ENCODE measurements at places on chromosomes 5 and 9.
A peak's percentile ranks its signal among the peaks of the same experiment; 100 is the strongest.

- DNase-seq: no peak
Observed at GRCh38 chr9:101652601-101653175, 57.9 kb upstream of the PPP3R2 start.

DNA sequence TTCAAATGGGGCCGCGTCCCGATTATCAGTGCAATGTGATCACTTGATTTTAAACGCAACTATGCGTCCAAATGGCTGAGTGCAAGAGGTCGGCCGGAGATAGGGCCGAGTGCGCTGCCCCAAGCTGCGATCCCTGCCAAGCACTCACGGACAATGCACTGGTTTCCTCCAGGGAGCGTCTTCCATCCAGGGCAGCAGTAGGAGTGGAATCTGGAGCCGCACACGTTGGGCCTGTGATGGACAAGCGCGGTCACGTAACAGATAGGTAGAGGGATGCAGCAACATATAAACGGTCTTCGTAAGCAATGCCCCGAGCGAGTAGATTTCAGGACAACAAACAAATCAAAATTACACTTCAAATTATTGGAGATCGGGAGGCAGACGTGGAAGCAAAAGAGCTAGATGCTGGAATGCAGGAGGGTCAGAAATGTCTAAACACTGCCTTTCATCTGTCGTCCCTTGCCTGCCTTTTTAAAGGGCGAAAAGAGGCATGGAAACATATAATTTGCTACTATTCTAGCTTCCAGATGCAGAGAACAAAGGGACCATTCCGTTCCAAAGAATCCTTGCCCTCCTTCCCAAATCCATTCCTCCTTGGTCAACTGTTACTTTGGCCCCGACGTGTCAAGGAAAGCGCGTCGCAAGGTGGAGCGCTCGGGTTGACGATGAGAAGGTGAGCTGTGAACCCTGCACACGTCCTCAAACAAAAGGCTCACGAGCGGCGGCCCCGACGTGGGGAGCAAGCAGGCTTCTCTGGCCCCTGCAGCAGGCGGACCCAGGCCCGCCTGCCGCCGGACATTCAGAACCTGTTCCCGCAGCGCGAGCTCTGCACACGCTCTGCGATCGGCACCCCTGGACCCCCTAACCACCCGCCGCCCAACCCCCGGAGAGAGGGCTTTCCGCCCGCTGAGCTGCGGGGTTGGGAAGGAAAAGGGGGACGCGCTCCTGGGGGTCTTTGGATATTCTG, 1.5 kb downstream of the FBN2 start:
- no peak for DNase-seq

- no peak for DNase-seq
Observed at GRCh38 chr5:124742983-124743601, 3.3 kb downstream of the ZNF608 start.

GRCh38 chr5:172345881-172346280, 62.3 kb upstream of the UBTD2 start:
- DNase-seq: no peak

DNA sequence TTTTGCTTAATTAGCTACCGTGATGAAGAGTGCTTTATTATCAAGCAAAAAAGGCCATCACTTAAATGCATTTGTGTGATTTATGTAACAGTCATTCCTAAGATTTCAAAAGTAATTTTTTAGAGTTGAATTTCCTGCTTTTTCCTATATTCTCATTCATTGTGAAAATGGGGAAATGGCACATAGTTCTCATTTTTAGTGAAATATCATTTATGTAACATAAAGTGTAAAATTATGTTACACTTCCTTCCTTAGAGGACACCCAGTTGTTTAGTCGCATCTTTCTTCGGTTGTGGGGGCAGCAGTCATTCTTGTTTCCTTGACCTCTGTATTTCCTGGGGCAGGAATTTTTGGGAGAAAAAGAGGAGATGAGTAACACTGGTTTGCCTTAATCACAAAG, 142.8 kb downstream of the MAST4 start:
- no peak for DNase-seq

DNA sequence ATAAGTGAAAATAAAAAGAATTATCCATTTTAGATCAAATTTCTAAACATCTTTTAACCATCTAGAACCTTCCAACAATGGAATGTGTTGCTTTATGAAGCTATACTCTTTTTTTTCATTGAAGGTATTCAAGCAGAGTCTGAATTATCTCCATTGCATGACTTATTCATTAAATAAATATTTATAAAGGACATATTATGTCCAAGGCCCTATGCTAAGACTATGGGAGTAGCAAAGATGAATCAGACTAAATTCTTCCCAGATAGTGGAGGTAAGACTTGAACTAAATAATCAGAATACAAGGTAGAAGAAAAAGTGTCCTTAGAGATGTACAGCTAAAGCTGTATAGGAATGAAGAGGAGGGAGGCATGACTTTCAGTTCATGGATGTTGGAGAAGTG, 215.5 kb upstream of the RGMB start:
- DNase-seq: no peak

DNA sequence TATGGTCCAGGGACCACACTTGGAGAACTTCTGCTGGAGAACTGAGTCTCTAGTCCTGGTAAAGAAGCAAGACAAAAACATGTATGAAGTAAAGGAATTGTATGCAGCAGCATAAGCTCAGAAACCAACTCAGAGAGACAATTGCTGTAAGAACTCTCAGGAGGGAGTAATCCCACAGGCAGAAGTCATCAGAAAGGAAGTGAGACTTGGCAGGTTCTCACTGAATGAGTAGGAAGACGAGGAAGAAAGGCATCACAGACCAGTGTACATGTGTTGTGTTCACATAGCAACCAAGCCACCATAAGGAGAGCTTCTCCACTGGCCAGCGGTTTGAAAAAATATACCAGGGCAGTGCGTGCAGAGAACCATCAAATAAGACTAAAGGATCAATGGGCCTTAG, 57.9 kb upstream of the FST start:
- no peak for DNase-seq

DNA sequence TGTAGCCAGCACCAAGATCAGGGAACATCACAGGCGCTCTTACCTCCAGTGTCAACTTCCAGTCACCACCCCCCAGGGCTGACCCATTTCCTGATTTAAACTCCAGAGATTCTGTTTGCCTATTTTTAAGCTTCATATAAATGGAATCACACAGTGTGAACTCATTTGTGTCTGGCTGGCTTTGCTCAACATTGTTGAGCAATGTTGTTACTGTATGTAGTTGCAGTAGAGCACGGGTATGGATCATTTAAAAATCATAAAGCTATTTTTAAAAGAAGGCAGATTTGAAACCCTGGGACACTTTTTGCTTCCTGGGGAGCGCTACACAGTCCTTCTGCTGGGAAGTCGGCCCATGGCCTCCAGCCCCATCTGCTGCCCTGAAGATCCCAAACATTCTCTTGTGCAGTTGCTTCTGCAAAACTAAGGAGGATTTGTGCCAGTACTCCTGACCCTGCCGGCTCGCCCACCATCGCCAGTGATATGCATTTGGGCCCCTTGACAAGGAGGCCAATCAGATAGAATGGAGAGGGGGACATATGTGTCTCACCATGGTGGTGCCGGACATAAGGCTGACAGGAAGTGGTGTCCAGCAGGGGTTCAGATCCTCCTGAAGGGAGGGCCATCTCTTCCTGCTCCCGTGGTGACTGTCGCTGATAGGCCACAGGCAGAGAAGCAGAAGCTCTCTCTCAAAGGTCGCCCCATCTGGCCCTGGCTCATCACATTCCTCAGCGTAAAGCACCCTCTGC, 13.3 kb downstream of the DCANP1 start:
- no peak for DNase-seq

DNA sequence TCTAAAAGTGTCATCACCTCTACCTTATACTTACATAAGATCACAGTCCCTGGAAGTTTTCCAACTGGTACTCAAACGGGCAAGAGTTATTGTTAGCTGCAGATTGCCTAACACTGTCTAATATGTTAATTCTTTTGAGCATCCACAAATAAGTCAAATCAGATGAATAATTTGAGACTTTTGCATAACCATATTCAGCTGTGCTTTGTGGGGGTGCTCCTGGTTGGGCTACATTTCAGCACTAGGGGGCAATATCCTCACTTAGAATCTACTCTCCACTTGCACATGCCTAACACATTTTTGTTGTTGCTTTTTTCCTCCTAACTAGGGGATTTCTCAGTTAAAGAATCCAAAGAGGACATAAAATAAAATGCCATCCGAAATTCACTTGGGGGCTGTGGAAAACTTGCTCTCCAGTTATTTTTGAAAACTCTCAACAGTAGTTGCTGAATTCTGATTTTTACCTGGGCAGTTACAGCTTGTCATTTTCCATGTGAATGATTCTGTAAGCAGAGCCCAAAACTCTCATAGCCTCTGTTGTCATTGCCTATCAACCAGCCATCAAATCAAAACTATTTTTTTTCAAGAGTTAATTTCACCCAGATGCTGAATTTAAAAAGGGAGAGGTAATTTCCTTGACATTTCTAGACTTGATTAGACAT, 71.5 kb downstream of the TRIM36 start:
- peak; percentile 37 for DNase-seq

DNA sequence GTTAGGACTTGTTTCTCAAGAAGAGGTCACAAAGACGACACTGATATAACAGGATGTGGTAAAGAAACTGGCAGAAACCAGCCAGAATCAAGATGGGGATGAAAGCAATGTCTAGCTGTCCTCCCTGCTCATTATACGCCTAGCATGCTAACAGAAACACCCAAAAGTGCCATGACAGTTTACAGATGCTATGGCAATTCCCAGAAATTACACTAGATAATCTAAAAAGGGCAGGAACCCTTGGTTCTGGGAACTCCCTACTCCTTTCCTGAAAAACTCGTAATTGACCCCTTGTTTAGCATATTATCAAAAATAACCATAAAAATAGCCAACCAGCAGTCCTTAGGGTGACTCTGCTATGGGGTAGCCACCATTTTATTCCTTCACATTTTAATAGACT, 10.9 kb upstream of the MRPS30 start:
- DNase-seq: no peak

- no peak for DNase-seq
Observed at GRCh38 chr9:138105561-138106505, 228.3 kb downstream of the CACNA1B start.

DNA sequence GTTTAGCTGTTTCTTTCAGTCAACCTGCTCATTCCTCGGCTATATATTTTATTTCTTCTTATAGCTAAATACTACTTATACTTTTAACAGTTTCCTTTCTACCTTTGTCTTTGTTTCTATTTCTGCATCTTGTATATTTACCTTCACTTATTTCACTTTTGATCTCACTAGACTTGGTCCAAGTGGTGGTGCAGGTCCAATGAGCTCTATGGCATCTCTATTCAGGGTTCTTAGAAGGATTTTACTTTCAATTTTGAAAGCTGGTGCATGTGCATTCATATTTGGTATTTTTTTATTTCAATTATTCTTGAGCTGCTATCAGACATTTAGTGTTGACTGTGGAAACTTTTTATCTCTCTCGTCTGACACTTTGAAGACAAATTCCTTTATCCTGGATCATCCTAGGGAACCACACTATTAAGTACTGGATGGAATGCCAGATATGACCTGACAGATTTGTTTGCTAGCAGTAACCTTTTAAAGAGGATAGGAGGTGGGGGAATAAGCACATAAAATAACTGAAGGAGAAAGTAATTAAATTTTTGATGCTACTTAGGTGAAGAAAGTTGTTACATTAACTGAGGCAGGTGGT, 123.1 kb upstream of the PJA2 start:
- no peak for DNase-seq

GRCh38 chr5:64229163-64229774, 63.6 kb downstream of the RNF180 start:
- DNase-seq: peak; percentile 20

- DNase-seq: no peak
Observed at GRCh38 chr5:113250341-113250953, 184.3 kb downstream of the TSSK1B start.

DNA sequence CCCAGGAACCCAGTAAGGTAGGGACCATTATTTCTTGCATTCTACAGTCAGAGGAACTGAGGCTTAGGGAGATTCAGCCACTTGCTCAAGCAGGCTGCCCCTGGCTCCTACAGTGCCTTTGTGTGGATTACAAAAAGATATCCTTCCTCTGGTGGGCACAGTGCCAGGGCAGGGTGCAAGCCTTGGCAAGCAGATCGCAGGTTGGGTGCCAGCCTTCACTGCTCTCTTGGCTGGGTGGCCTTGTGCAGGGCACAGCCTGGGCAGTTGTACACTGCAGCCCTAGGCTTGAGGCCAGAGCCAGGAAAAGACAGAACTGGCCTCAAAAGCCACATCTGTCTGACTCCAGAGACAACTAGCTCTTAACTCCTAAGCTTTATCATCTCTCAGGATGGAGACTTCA, 15.0 kb downstream of the DOCK2 start:
- peak; percentile 34 for DNase-seq

DNA sequence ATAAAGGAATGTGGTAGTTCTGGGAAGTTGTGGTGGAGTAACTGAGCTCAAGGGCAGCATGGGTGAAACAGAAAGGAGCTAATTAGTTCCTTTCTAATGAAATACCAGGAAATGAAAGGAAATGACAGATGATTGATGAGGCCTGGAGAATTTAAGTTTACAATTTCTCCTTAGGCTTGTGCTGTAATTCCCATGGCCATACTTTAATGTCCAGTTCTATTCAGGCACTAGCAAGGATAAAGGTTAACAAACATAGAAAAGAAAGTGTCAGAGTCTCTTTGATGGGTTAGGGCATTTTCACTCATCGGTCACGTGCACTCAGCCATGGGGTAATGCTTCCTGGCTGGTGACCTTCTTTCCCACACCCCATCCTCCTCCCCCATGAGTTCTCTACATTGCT, 70.3 kb downstream of the CTSL start:
- no peak for DNase-seq

- DNase-seq: no peak
Observed at GRCh38 chr5:27733237-27733636, 694.9 kb upstream of the CDH9 start.

- DNase-seq: peak; percentile 8
Observed at GRCh38 chr9:38263532-38263931, 129.0 kb upstream of the ALDH1B1 start.

GRCh38 chr9:95458666-95459065, 58.1 kb downstream of the PTCH1 start:
- peak; percentile 76 for DNase-seq

DNA sequence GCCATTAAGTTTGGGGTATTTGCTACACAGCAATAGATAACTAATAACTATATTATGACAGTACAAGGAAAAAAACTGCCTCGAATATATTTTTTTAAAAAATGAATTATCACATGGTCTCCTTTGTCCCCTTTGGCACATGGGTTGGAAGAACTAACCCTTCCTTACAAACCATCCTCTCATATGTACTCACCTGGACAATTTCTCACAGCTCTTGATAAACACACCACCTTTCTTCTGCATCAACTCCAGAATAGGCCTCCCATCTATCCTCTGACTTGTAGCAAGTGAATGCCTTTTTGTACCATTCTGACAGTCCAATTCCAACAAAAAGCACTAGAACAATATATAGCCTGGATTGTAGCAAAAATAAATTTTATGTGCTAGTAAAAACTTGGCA, 78.7 kb upstream of the LARP1 start:
- DNase-seq: no peak

DNA sequence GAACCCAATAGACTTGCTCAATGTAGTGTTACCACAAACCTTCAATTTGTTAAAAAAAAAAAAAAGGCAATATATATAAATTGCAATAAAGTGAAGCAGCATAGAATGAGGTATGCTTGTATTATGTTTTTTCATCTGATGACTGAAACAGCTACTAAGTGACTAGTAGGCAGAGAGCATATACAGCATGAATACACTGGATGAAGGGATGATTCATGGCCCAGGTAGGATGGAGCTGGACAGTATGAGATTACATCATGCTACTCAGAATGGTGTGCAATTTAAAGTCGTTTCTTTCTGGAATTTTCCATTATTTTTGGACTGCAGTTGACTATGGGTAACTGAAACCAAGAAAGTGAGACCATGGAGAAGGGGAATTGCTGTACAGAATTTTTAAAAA, 161.2 kb downstream of the GNA14 start:
- DNase-seq: no peak

GRCh38 chr5:159515909-159516415, 185.7 kb upstream of the IL12B start:
- no peak for DNase-seq

All from NCI-H1105 treated with DMSO at 0.1 percent for 48 hours (cell line).